ENCODE measurements at places on chromosomes 4 and X. TPM values are rescaled to one million over a fixed set of nuclear protein-coding genes. Genes with fewer than 3 reads are reported as not detected.

Gene HHIP
- 1.0 TPM for polyA plus RNA-seq

Gene SORBS2
- polyA plus RNA-seq, result 0.11 TPM

DNA sequence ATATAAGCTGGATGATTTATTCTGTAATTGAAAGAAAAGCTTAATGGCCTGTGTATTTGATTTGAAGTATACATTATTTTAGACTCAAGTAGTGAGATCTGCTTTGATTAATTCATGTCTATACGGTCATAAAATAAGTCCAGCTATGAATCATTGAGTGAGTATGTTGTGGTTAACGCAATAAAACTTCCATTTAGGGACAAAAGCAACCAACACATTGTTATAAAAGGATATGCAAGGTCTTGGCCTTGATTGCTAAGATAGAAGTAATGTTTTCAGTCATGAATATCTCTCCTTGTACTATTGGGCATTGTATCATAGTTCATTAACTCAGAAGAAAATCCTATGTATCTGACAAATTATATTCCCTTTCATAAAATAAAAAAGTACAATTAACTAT is 162.1 kb downstream of the EPHA5 start:
- peak; percentile 13 for DNase-seq

DNA sequence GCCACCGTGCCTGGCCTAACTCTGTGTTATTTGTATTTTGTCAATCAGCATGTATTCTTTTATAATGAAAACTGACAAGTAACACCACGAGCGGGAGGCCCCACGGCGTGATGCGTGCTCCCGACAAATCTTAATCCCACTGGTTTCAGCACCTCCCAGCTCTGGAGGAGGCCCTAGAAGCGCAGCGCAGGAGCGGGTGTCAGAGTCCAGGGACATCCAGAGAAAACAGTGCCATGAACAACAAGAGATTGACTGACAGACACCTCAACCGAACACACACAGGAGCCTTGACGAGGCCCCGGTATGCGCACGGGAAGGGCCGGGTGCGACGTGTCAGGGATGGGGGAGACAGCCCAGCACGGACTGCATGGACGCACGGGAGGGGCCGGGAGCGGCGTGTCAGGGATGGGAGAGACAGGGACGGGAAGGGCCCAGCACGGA is 23.0 kb downstream of the GAK start:
- DNase-seq, result no peak

DNA sequence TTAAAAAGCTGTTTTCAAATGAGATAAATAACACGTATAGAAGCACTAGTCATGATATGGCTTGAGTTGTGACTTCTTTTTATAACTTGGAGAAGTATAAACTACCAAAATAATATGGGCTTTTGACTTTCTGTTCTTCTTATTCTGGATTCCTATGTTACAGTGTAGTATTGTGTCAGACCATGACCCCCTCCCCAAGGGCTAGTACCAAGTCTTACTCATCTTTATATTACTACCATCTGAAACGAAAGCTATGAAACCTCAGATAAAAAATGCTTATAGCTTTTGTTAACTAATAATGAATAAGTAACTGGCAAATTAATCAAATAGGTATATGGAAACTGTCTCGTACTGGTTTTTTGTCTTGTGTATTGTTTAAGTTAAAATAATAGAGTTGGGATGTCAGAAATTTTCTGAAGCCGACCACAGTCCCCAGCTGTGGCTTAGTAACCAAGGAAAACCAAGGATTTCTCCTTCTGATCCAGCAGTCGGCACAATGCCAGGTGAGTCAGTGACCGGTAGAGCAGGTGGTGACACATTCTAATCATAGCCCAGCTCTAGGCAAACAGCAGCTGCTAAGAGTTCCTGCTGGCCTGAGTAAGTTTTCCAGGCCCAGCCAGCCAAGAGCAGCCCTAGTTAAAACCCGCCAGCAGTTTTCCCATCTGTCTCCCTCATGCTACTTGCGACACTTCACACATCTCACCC is 163.3 kb upstream of the PRDX4 start:
- peak; percentile 51 for DNase-seq

DNA sequence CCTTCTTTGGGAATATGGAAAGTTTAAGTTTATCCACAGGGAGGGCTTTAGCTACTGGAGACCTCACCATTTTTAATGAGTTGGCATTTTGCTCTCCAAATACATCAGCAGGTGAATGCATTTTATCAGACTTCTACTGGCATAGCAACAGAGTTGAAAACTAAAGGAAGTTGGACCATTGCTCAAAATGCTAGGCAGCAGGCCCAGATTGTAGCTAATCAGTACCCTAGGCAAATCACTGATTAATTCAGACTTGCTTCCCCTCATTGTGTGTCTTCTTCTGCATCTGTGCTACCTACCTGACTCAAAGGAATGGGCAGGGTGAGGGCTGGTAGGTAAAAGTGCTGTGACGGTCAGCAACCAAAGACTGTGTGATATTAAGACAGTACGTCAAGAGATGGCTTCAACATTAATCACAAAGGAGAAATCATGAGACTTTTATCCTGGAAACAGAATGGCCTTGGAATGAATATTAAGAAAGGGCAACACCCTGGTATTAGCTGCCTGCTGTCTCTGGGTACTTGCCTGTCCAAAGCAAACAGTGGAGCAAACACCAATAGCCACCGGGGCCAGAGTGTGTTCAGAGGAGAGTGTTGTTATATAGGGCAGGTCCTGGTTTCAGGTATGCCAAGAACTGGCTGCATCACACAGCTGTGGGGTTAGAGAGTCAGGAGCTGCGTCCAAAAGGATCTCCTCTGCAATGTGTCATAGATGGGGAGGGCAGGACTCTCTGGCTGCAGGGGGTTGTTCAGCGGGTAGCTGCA is 17.1 kb upstream of the SMIM20 start:
- no peak for DNase-seq

- no peak for DNase-seq
These were observed 15.4 kb upstream of the NFXL1 start for GRCh38 chr4:47929682-47930201.

DNA sequence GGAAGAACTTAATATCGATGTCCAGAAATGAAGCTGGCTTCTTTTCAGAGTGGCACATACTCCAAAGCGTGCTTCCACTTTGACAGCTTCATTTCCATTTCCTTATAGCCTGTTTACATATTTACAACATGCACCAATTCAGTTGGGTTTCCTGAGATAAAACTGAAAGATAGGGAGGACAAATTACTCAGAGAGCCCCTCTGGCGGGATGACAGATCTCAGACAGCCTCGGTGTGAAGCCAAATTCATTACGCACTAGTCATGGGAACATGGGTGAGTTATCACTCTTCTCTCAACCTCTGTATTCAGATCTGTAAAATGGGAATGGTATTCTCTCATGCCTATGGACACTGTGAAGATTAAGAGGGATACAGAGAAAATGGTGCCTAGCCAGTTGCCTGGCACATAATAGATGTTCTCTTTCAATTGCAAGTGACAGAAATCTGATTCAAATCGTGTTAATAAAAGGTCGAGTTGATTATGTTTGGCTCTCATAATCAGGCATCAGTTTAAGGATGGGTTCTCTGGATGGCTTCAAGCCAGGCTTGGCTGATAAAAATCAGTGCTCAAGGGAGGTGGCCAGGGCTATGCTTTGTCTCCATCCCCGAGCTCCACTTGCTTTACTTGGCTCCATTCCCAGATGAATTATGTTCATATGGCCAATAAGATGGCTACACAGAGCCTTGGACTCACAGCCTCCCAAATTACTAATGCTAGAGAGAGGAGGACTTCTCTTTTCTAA is 132.2 kb upstream of the C1QTNF7 start:
- no peak for DNase-seq

- peak; percentile 25 for DNase-seq
These were observed 775 bp upstream of the YIPF6 start for GRCh38 chrX:68498044-68498507.

GRCh38 chr4:152817331-152817730 is 37.6 kb downstream of the ARFIP1 start:
- no peak for DNase-seq

GRCh38 chrX:9927698-9928482 is 39.3 kb upstream of the CLDN34 start:
- no peak for DNase-seq

DNA sequence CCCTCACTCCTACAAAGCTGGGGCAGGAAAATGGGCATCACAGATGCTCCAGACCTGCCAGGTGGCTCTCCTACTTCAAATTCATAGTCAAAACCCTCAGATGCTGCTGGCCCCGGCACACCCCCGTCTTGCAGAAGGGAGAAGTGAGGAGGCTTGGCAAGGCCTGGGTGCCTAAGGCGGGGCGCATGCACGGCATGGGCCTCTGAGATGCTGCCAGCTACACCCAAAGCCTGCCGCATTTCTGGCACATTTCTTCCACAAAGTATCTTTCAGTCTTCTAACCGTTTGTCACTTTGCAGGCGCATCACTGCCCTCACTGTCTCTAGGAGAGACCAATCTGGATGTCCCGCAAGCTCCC is 19.6 kb downstream of the WDR1 start:
- no peak for DNase-seq

Gene PNMA3
- 0.16 TPM for polyA plus RNA-seq

DNA sequence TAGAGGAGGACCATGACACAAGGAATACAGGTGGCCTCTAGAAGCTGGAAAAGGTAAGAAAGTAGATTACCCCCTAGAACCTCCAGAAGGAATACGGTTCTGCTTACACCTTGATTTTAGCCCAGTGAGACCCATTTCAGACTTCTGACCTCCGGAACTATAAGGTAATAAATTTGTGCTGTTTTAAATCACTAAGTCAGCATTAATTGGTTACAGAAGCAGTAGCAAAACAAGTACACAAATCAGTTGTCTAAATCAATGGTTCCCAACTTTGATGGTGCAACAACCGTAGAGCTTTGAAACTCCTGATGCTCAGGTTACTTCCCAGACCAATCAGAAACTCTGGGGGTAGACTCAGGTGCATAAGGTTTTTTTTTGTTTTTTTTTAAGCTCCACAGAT is 113.6 kb downstream of the RTL9 start:
- DNase-seq, result no peak

Gene PNCK
- polyA plus RNA-seq, result 0.25 TPM

DNA sequence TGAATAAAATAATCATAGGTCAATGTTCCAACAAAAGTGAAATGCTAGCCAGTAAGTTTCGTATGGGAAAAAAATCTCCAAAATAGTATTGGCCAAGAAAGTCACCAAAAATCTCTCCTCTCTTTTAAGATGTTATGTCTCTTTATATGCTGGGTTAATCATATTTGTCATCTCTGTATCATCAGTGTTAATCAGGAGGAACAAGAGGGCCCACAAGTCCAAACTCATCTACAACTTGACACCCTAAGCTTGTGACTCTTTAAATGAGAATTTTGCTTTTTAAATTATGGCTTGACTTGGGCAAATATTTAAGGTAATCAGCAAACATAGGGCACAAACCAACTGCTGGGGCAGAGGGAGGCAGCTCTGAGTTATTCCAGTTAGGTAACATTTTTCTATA is 75.5 kb downstream of the AMMECR1 start:
- no peak for DNase-seq

- DNase-seq, result peak; percentile 11
These were observed 3.1 kb downstream of the CXXC4 start for GRCh38 chr4:104491481-104492182.

Gene DGAT2L6
- polyA plus RNA-seq, result not detected

DNA sequence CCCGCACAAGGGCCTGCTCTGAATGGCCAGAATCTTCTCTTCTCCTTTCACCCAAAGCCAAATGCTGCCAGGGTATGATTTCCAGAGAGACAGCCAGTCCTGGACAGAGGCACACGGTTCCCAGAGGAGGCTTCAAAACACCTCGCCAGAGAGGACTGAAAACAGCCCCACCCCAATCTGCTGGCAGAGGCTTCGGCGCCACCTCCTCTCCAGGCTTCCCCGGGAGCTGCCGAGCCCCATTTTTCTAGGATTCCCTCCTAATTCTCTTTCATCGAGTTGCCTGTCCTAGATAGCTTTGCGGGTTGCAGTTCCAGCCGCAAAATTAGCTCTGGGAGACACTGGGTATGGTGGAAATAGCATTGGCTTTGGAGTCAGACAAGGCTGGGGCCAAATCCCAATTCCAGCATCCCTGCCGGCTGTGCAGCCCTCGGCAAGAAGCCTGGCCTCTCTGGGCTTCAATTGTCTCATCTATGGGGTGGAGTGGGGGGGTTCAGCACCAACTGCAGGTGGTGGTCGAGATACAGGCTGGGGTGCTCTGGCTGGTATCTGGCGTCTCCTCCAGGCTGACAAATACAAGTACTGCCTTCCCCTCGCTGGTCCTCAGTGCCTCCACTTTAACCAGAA is 22.6 kb downstream of the PPP2R2C start:
- no peak for DNase-seq

- no peak for DNase-seq
These were observed 101.5 kb downstream of the SORBS2 start for GRCh38 chr4:185710487-185710995.

DNA sequence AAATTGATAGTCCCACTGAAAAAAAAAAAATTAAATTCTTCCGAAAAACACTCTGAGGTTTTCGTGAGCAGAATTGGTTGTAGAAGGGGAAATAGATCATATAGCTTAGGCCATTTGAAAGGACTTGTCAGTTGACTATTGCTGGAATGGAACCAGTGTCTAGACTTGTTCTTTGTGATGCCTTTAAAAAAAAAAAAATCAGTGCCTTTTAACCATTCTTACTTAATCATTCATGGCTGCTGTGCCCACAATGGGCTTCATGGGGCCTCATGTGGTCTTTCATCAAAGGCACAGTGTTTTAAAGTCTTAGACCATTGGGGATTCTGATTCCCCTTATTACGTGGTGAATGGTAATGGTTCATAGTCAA is 139.3 kb downstream of the AFF1 start:
- DNase-seq, result no peak

DNA sequence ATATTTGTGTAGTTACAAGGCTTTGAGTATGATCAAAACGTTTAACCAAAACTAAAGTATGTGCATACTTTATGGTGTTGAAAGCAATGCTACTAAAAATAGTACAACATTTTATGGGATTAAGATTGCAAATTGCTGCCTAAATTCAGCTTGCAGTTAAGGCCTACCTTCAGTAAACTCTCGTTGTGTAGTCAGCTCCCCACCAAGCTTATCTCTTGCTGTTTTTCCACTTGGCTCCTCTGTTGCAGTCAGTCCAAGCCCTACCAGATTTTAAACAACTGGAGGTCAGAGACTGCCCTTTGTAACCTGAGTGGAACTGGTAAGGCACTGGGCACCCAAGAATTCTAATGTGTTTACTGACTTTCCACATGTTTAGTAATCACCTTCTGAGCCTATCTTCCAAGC is 25.7 kb downstream of the AFF1 start:
- DNase-seq, result no peak

GRCh38 chrX:30572678-30573077 is 4.9 kb downstream of the TASL start:
- DNase-seq, result no peak

DNA sequence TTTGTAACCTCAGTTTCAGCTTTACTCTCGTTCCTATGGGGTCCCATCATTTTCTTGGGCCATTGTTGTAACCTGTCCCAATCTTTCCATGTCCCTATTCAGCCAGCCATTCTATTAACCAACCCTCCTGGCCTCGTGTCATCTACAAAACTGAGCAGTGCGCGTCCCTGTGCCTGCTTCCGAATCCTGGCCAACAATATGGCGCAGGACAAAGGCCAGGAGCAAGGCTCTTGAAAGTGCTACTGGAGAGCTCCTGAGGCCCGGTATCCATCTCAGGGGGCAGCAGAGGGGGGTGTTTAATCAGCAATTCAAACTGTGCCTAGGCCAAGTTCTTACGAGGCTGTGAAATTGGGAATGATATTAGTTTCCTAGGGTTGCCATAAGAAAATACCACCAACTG is 41.2 kb upstream of the APLN start:
- DNase-seq, result no peak

All from A549 (cell line).